ENCODE measurements at places on chromosomes 1 and 21.

DNA sequence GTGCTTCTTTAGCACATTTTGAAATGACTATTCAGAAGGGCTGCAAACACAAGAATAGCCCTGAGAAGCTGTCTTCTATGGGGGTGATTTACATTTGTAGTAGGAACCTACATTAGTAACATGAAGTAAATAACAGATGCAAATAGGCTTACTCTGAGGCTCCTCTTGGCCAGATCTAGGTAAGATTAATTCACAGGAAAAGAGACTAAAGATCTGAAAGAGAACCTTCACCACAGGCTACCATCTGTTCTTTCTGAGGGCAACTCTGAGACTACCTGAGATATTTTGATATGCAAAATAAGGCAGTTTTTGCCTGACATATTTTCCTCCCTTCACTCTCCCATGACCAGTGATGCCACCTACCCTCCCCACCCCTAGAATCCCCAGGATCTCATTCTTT is 1267.8 kb downstream of the PLA2G4A start:
- DNase-seq: no peak

DNA sequence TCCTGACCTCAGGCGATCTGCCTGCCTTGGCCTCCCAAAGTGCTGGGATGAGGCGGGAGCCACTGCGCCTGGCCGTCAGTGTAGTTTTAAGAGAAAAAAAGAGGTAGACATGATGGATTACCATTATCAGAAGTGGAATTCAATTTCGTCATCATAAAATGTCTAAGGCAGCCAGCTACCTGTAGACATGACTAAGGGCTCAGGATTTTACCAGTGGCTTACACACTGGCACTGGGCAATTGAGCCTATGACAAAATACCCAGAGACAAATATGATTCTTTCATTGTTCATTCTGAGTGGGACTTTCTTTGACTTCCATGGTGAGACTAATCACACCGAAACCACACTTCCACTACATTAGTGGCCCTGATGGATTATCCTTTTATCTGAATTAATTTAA is 181.5 kb downstream of the GABPA start:
- DNase-seq: no peak

DNA sequence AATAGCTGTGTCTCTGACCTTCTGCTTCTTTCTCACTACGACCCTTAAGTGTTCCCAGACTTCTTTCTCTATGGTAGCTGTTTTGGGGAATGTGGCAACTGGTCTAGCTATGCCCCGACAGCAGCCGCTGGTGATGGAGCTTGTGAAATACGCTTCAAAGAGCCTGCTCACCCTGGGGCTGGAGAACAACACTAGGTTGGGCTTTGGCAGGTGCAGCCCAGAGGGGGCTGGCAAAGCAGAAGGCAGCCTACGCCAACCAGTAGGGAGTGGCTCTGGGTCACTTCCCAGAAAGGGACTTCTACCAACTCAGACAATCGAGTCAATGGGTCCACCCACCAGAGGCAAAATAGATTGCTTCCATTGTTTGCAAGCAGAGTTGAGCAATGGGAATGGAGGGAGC is 262.8 kb downstream of the LMO4 start:
- DNase-seq: no peak

DNA sequence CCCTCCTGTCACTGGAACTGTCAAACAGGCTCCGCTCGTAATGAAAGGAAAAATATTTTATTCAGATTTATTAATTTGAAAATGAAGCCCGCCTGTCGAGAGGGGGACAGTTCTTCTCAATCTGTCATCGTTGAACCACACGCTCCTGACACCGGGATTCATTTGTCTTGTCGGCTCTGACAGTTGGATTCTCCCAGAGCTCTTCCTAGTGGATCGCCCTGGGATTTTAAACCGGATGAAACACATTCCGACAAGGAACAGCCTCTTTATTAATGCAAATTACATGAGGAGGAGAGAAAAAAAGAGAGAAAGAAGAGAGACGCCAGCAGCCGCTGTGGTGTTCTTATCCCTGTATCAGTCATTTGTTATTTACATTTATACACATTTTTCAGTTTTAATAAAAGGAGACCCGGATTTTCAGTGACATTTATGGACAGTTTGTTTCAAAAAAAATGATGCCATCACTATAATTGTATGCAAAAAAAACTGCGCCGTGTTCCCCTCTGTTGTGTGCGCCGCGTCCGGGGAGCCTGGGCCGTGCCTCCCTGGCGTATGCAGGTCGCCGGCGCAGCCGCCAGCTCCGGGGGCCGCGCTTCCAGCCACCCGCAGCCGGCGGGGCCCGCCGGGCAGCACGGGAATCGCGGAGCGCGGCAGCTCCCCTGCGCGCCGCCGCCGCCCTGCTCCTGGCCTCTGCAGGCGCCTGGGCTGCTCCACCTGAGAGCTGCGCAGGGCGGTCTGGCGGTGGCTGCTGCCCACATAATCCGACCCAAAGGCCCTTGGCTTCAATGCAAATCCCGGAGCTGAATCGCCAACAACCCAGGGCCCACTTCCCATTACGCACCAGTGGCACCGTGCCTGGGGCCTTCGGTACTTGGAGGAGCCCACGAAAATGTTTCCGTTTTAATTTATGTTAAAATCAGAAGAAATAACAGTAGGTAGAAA is 237.9 kb upstream of the PBX1 start:
- DNase-seq: peak; percentile 9

- no peak for DNase-seq
Observed at GRCh38 chr1:115088871-115089419, 358 bp downstream of the TSPAN2 start.

DNA sequence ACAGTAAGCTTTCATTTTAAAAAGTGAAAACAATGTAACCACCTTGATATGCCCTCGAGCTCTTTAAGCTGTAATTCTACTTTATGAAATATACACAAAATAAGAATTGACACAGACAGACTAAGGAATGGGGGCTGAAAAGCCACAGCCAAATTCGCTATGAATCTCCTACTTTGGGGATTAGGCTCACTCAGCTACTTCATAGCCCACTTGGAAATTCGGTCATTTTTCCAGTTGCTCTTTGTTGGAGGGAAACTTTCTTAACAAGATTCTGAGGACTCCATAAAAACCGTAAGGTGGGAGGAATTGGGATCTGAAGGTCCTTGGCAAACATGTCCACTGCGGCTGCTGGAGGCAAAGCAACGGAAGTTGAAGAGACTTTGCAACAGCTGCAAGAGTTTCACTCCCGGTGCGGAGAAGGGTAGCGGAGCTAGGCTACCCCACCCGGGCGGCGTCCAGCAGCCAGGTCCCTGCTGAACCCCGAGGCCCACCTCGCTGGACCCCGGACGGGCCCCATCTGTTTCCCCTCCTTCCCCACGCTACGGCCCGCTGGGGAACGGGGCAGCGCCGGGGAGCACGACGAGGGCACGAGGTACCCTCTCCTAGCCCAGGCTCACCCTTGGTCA is 634 bp downstream of the MYCBP start:
- no peak for DNase-seq

GRCh38 chr1:62038594-62039284 is 155.9 kb upstream of the L1TD1 start:
- no peak for DNase-seq

DNA sequence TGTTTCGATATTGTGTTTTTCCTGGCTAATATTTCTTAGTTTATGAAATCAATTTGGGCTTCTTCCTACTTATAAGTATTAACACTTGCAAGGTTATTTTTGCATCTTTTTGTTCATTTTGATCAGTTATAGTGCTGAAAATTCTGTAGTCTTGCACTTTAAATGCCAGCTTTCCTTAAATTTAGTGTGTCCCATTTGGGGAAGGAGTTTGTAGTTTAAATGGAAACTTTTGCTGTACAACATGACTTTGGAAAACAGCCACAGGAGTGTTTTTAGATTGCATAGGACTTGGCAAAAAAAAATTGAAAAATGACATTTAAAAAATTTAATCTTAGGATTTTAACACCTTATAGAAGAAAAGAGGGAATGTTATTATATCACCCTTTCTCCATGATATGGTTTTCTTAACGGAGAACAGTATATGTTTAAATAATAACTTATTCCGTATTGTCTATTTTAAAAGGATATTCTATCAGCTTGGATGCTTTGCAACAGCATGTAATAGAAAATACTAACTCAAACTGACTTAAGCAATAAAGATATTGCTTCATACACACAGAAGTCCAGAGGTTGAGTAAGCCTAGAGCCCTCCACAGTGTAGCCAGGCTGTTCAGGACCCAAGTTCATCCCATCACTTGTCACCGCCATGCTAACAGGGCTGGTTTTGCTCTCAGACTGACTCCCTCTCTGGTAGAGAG is 53.8 kb downstream of the LYPLAL1 start:
- no peak for DNase-seq

- no peak for DNase-seq
Observed at GRCh38 chr1:223410036-223410435, 16.8 kb downstream of the CCDC185 start.

DNA sequence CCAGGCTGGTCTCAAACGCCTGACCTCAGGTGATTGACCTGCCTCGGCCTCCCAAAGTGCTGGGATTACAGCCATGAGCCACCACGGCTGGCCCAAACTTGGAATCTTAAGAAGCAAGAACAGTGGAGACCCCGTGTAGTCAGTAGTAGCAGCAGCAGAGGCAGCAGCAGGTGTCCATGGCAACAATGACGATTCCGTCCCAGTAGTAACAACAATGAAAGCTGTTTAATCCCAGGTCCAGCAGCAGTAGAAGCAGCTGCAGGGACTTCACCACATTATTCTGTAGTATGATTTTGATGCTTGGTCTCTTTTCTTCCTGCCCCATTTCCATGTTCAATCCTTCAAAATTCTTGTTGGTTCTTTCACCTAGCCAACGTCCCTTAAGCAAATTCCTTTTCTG is 69.6 kb upstream of the KCTD3 start:
- DNase-seq: no peak

DNA sequence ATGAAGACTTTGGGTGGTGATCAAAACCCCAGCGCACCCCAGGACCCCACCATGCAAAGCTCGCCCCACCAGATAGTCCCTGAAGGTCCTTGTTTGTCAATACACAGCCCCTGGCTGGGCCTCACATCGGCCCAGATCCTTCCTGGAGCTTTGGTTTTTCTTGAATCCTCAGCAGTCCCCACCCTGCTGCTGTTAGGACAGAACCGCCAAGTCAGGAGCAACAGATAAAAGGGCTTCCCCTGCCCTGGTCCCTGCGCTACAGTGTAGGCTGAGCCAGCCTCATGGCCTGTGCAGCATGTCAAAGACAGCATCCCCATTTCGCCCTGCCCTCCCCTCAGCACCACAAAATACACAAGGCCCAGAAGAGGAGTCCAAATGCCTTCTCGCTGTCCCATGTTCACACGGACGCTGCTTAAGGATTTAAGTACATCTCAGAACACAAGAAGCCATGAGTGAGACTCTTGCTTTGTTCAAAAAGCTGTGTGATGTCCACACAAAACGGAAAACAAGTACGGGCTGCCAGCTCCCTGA is 65.7 kb downstream of the PSMG1 start:
- DNase-seq: no peak

DNA sequence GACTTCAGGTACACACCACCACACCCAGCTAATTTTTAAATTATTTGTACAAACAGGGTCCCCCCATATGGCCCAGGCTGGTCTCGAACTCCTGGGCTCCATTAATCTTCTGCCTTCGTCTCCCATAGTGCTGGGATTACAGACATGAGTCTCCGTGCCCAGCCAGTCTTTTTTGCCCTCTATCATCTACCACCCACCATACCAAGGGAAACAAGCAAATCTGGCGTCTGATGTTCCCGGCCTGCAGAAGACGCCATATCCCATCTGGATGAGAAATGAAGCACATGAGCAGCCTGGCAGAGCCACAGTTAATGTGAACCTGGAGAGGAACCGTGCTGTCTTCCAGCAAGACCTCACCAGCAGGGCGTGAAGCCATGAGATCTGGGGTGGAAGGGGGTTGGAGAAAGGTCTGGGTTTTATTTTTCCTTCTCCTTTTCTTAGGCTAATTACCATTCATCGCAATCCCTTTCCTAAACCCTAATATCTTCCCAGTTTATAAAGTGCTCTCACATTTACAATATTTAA is 1.8 kb upstream of the PRELP start:
- no peak for DNase-seq

DNA sequence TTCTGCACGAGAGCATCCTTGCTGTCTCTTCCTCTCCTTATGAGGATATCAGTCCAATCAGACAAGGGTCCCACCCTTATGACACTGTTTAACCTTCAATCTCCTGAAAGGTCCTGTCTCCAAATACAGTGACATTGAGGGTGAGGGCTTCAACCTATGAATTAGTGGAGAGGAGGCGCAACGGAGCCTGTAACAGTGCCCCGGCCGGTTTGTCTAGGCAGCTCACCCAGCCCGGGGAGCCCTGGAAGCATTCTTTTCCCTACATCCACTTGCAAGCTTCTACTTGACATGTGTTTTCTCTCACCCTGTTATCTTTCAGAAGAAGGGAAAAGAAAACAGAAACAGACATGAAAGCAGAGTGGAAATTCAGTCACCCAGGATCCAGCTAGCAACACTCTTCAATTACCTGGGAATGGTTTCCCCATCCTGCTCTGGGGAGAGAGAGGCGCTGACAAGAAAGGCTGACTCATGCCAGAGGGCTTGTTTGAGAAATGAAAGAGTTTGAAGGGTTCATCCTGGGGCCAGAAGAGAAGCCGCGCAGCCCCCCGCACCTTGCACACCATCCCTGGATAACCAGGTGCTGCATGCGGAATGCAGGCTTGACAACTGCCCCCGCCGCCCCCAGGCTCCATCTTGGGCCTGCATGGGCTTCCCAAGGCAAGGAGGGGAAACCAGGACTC is 394.9 kb downstream of the NPHP4 start:
- DNase-seq: no peak

DNA sequence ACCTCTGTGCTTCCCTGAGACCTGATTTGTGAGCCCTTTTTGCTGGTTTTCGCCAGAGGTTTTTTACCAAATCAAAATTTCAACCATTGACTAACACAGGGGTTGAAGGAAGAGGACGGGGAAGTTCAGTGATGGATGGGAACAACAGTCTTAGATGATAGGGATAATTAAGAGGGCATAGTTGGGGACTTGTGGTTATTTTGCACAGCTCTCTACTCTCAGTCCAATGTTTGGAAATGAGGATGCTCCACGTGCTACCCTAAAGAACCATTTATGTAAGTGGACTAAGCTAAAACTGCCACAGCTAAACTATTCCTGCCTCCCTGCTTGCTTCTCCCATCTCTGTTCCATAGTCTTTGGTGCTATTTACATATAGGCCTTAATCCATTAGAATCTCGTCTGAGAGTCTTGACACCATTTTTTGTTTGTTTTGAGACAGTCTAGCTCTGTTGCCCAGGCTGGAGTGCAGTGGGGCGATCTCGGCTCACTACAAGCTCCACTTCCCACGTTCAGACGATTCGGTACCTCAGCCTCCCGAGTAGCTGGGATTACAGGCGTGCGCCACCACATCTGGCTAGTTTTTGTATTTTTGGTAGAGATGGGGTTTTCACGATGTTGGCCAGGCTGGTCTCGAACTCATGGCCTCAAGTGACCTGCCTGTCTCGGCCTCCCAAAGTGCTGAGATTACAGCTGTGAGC is 684 bp upstream of the MCL1 start:
- DNase-seq: no peak

- DNase-seq: no peak
Observed at GRCh38 chr1:34840426-34840825, 19.1 kb downstream of the SMIM12 start.
